ENCODE measurements at places on chromosomes 1 and 21.

GRCh38 chr21:36628761-36629460, 70.0 kb upstream of the SIM2 start:
- no peak for DNase-seq

DNA sequence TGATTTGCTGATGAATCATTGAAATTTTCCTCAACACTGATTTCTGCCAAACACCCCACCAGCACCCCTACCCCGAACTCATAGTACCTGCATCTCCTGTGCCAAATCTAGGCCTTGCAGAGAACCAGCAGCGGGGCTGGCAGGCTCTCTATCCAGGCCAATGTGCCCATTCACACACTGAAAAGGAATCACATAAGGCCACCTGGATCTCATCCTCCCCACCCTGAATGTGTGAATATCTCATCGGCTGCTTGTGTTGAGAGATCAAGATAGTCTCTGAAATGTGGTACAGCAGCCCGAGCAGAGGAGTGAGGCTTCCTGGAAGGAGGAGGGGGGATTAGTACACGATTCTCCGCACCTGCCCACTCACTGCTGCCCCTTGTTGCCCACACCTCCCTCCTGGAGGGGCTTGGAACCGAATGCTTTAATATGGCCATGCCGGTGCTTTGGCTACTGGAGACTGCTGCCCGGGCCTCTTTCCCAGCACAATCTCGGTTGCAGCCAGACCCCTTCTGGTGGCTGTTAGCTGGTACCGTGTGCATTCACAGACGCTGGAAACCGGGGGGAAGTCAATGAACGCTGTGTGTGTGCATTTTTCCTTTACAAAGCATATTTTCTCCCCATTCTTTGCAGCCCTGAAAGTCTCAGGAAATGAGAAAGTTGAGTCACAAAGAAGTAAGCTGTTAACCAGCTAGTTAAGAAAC, 619.5 kb downstream of the MATN1 start:
- DNase-seq = no peak

DNA sequence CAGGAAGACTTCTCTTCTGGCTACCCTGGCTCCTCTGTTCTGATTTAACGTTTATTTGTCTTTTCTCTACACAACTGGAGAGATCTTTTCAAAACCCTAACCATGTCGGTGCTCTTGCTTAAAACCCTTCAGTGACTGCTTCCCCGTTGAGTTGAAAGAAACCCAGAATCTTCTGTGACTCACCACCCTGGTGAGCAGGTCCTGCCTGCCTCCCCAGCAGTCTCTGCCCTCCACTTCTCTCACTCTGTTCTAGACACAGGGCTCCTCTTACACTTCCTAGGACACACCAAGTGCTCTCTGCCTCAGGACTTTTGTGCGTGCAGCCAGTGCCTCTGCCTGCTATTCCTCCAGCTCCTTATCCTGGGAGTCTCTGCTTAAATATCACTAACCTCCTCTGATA, 131.4 kb downstream of the IER5 start:
- DNase-seq = no peak

- DNase-seq = no peak
Observed at GRCh38 chr1:29826646-29827045, 590.3 kb downstream of the PTPRU start.

- no peak for DNase-seq
Observed at GRCh38 chr1:43537423-43538142, 6.9 kb downstream of the PTPRF start.

- no peak for DNase-seq
Observed at GRCh38 chr1:212188599-212189351, 96.4 kb upstream of the PPP2R5A start.

DNA sequence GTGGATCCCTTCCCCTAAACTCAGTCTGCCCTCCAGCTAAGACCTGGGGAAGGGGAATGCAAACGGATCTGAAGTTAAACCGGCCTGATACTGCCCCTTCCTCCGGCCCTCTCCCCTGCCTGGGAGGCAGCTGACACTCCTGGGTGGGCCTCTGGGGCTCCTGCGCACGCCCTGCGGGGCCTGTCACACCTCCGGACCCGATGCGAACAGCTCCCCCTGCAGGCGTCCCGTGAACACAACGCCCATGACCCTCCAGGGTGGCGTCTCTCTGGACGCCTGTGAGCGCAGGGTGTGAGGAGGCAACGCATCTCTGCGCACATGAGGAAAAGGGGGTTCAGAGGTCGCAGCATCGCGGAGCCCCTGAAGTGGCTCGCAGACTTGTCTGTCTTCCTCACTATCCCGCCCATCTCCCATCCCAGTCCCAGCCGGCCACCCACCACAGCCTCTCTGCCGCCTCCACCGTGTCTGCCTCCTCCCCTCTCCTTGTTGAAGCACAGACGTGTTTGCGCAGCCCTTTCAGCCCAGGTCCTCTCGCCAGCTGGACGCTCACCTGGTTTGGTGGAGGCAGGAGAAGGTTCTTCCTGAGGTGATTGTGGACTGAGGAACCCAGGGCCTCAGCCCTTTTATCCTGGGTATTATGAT, 421 bp upstream of the LCE3A start:
- no peak for DNase-seq

Data from hematopoietic multipotent progenitor cell treated with erythropoietin and hydrocortisone succinate and interleukin-3 and kit ligand, for 17 days (in vitro differentiated cells).